ENCODE measurements at places on chromosomes 3 and 15.

GRCh38 chr3:106485802-106486201 lies 617.0 kb upstream of the CBLB start:
- no peak for DNase-seq

- DNase-seq: no peak
These were observed 315.4 kb downstream of the PTPRG start for GRCh38 chr3:61876797-61877196.

GRCh38 chr15:100809151-100809550 lies 70.5 kb upstream of the ALDH1A3 start:
- no peak for DNase-seq

DNA sequence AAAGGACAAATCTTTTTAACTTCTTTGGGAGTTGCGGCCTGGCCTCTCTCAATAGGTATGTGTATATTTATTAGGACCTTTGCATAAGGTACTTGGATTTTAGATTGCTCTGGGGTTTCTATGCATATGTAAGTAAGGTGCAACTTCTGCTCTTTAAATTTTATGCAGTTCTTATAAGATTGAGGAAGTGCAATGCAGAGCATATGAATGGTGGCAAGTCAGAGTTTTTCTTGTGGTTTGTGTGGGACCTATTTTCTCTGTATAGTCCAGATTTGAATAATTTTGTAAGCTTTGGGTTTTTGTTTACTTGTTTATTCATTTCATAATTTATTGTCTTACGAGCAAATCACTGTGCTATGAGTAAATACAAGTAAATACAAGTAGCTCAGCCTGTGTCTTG lies 101.5 kb downstream of the ATG7 start:
- DNase-seq: no peak

GRCh38 chr3:18758047-18758704 lies 333.0 kb upstream of the SATB1 start:
- DNase-seq: peak; percentile 23

DNA sequence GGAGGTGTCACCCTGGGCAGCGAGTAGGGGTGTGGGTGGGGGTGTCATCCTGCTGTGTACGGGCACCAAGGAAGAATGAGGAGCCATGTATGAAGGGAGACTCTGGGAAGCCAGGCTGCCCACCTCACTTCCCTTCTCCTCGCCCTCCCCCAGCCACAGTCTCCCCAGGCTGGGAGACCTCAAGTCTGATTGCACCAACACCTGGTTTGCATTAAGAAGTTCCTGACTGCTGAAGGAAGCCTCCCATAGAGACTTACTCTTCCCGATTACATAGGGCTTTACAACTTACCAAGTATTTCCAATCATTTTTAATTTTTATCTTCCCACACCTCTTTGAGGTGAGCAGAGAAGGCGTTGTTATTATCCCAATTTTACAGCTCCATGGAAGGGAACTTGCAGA lies 29.5 kb upstream of the SMAD3 start:
- DNase-seq: no peak

DNA sequence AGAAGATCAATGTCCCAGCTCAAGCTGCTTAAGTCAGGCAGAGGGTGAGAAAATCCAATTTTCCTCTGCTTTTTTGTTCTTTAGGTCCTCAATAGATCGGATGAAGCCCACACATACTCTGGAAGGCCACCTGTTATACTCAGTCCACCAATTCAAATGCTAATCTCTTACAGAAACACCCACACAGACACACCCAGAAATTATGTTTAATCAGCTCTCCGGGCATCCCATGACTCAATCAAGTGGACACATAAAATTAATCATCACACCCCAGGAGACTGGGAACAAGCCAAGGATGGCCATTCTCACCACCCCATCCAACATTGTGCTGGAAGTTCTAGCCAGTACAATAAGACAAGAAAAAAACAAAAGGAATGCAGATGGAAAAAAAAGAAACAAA lies 67.8 kb upstream of the SLC24A5 start:
- no peak for DNase-seq

- no peak for DNase-seq
These were observed 49.5 kb downstream of the FBN1 start for GRCh38 chr15:48595981-48596380.

DNA sequence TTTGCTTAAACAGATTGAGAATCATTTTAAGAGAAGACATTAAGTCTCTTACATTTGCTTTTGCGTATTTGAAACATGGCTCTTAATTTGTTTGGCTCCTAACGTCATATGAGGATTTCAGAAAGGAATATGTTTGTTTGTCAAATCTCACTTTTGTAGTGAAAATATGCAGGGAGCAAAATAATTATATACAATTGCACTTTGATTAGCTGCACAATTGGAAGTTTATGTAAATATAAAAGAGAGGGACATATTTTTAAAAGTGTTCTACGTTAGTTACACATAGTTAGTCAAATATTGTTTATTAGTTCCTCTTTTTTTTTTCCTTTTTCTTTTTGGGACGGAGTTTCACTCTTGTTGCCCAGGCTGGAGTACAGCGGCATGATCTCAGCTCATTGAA lies 42.7 kb upstream of the GOLIM4 start:
- no peak for DNase-seq

GRCh38 chr15:26864664-26865191 lies 2.1 kb upstream of the GABRA5 start:
- DNase-seq: no peak

DNA sequence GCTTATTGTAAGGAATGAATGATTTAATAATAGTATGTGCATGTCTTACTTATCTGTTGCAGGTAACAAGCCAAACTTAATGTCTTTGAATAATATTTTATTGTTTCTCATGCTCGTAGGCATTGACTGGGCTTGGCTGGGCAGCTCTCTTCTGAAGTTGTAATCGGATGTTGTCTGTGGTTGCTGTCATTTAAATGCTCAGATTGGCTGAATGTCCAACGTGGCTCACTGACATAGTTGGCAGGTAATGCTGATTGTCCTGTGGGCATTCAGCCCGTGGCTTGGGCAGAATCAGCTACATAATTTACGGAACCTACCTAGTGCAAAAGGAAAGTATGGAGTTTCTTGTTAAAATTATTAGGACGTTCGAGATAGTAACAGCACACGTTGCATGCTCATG lies 297.4 kb upstream of the GBE1 start:
- no peak for DNase-seq

DNA sequence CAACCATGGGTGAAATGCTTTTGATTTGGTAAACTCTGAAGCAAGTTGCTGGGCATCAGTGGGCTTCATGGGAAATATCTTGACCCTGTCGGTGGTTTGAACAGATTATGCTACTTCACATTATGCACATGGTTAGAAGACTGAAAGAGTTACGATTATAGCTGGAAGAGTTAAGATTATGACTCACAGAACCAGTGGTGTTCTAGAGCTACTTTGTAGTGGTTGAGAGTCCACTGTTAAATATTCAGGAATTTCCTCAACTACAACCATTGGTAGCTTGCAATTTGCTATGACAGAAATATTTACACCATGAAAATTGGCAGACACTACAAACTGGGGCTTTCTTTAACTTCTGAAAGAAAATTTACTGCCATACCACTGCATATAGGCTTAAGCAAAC lies 99.3 kb downstream of the GADL1 start:
- no peak for DNase-seq

GRCh38 chr3:107928084-107928445 lies 162.8 kb downstream of the CD47 start:
- DNase-seq: no peak

- peak; percentile 32 for DNase-seq
These were observed 1.5 kb downstream of the IGF2BP2 start for GRCh38 chr3:185823078-185824044.

GRCh38 chr3:100396967-100397366 lies 3.9 kb downstream of the TOMM70 start:
- no peak for DNase-seq

GRCh38 chr3:151230646-151231045 lies 27.6 kb upstream of the GPR171 start:
- DNase-seq: no peak

DNA sequence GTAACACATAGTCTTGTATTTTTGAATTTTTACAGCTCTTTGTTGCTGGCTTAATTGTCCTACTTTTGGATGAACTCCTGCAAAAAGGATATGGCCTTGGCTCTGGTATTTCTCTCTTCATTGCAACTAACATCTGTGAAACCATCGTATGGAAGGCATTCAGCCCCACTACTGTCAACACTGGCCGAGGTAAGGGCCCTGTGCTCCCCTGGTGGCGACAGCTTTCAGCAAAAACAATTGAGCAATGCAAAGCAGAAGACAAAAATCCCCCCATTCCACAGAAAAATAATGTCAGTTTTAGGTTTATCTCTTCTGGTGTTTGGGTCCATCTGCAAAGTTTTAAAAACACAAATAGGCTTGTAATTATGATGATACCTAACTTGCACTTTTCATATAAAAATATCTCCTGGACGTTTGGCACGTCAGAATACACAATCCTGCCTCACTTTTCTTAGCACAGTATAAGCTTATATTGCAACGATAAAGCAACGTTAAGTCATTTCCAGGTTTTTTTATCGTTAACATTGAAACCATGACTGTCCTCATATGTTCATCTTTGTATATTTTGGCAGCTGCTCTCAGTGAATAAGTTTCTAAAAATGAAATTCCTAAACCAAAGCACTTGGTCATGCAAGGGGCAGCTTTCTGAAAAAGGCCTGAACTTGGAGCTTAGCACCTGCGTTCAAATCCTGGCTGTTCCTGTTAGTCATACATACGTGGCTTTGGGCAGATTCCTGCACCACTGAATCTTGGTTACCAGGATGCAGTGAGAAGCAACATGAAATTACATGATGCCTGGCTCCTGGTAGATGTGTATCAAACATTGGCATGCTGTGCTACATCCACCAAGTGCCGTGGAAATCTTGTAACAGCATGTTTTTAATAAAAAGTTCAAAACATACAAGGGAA lies 8.5 kb downstream of the SEC61A1 start:
- DNase-seq: no peak

DNA sequence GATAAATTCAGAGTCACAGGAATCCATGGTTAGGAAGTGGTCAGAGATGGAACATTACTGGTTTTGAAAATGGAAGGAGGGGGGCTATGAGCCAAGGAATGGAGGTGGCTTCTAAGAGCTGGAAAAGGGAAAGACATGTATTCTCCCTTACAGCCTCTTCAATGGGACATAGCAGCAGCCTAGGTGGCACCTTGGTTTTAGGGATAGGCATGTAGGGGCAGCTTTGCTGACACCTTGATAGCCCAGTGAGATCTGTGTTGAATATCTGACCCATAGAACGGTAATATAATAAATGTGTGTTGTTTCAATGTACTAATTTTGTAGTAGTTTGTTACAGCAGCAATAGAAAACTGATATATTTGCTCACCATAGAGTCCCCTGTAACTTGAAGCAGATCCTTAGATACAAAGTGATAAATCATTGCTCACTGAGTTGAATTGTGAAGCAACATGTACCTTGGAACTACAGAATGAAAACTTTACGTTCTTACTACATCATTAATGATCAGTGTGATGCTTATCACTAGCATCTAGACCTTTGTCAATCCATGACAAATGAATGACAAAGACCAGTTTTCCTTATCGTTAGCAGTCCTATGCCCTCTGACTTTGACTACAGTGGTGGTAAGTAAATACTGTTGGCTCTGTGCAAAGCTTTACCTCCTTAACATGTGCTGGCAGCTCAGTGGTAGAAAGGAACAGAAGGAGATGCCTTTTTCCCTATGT lies 53.8 kb downstream of the TMEM45A start:
- DNase-seq: no peak

GRCh38 chr3:48214225-48214624 lies 9.1 kb upstream of the CAMP start:
- DNase-seq: no peak

DNA sequence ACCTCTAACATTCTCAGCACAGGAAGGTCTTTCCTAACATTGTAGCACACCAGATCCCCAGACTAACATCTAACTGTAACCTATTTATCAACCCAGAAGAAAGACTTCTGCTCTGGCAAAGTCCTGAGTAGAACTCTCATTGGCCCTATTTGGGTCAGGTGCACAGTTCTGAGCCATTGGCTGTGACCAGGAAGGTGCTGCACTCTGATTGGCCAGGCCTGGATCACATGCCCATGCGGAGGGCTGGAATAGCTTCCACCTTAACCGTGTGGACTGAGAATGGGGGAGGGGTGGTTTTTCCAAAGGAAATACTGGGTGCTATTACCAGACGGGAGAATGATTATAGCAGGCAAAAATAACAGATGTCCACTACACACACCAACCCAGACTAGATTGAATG lies 11.5 kb downstream of the FEZF2 start:
- DNase-seq: no peak

GRCh38 chr3:42266085-42266484 lies at the start of gene CCK:
Gene CCK (minus strand): TSS chr3:42266185. CDS start chr3:42263630, 2,555 bp downstream.
- no peak for DNase-seq

- no peak for DNase-seq
These were observed 72.7 kb upstream of the ABI3BP start for GRCh38 chr3:101065962-101066361.

- no peak for DNase-seq
These were observed 172.6 kb upstream of the CHL1 start for GRCh38 chr3:24006-24405.

DNA sequence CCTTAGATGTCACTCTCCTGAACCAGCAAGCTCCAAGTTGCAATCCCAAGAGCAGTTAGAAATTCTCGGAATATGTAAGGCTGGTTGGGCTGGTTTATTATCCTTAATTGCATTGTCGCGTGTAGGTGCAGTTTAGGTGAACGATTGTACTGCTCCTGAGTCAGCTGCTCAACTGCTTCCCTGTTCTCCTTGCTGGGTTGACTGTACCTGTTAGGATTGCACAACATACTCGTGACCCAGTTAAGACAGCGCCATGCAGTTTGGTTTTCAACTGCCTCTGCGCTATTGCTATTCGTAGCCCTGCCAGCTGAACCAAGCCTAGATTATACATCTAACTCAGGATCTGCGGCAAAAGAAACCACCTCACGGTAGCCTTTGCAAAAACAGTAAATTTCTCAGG lies 41.0 kb downstream of the BCL2L10 start:
- no peak for DNase-seq

- DNase-seq: no peak
These were observed 85.3 kb downstream of the PIK3R4 start for GRCh38 chr3:130661140-130661891.

DNA sequence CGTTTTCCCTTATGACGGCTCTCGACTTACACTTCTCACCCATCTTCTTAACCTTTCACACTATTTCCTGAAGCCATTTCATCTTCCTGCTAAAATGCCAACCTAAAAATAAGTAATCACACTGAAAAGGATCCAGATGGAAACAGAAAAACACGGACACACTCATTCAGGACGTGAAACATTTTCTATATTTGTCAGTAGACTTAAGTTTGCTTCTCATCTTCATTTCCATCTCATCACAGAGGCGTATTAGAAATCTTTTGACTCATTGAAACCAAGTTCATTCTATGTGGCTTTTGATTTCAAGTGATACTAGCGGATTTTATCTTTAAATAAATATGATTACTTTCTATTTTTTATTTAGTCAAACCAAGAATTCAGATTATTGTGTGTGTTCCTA lies 27.4 kb upstream of the DLG1 start:
- DNase-seq: no peak

GRCh38 chr3:14889205-14889604 lies 58.2 kb upstream of the NR2C2 start:
- DNase-seq: no peak

Data from CD8-positive, alpha-beta T cell (primary cell).